ENCODE measurements at places on chromosomes 6 and 20. TPM values are rescaled to one million over a fixed set of nuclear protein-coding genes. Genes with fewer than 3 reads are reported as not detected.

PSORS1C2 gene
- not detected for total RNA-seq

FAM217A gene
- not detected for total RNA-seq

PRSS16 gene
- 4.3 TPM for total RNA-seq

PRPF6 gene
- 77.0 TPM for total RNA-seq

OTOR gene
- total RNA-seq = not detected

C6orf58 gene
- total RNA-seq = not detected

TMEM170B gene
- total RNA-seq = 19.7 TPM

PABPC1L gene
- total RNA-seq = 56.3 TPM

MYL9 gene
- total RNA-seq = 12.4 TPM

B4GALT5 gene
- total RNA-seq = 60.1 TPM

DNA sequence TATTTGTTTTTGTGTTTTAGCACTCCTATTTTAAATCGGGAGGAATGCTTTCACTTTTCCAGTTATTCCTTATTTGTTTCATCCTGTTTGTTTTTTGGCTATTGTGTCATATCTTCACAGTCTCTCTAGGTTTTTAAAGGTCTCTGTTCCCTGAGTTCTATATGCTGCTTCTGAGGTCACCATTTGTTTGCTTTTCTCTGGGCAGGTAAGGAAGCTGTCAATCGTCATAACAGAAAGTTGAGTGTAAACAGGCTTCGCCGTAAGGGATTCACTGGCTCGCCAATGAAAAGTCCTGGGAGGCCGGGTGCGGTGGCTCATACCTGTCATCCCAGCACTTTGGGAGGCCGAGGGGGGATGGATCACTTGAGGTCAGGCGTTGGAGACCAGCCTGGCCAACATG is 48.7 kb upstream of the RPS6KA2 start:
- peaks cover 7% of the 10 kb centered on the region for H3K4me1 ChIP-seq
- no peak overlapping the region for H3K27ac ChIP-seq
- no peaks in the 10 kb centered on the region for H3K36me3 ChIP-seq
- no peak overlapping the region for H3K4me3 ChIP-seq
- no peaks in the 10 kb centered on the region for H3K27me3 ChIP-seq
- no peak for DNase-seq

DNA sequence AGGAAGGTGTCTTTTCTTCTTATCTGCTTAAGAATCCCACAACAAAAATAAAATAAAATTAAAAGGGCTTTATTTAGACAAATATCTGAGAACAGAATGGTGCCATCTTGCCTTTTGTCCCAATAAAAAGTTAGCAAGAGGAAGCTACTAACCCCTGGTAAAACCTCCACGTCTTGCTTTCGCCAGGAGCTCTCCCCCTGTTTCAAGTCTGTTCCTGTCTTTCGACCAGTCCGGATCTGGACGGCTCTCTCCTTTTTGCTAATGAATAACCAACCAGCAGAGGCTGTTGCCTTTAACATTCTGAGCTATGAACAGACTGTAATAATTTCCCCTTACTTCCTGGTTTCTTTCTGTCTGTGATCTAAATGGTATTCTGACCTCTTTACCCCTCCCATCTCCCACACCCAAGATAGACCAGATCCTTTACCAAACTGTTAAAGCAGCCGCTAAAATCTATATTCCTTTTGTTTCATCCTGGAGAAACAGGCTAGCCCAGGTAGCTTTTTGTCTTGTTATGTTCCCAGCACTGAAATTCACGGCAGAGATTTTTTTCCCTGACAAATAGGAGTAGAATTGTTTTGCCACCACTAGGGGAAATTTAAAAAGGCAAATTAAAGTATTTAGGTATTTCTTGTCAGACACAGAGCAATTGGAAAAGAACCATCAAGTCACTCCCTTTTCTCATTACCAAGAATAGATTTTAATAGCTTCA is at the start of gene FRK:
TSS of gene FRK (minus strand) at position 320 of the 712 bp plus-strand sequence. CDS start 580 bp downstream, outside the sequence.
- DNase-seq = no peak
- no peaks in the 10 kb centered on the region for H3K27me3 ChIP-seq
- H3K36me3 ChIP-seq = no peaks in the 10 kb centered on the region
- H3K4me3 ChIP-seq = no peak within 1 kb of the TSS

DNA sequence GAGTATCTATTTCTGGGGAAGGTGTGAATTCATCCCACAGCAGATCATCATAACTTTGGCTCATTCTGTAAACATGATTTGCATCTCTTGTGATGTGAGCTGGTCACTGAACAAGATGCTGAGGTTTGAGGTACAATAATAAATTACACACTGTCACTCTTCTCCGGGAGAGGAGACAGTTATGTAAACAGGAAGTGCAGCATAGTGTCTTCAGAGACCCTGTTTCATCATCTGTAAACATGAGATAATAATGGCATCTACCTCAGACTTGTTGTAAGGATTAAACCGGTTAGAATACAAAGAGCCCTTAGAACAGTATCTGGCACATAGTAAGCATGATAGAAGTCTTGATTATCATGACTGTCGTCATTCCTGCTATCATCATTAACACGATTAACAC is 125.2 kb downstream of the TBC1D7 start:
- H3K4me1 ChIP-seq = no peaks in the 10 kb centered on the region
- no peak overlapping the region for H3K4me3 ChIP-seq
- no peak overlapping the region for H3K27ac ChIP-seq
- no peaks in the 10 kb centered on the region for H3K36me3 ChIP-seq

DNA sequence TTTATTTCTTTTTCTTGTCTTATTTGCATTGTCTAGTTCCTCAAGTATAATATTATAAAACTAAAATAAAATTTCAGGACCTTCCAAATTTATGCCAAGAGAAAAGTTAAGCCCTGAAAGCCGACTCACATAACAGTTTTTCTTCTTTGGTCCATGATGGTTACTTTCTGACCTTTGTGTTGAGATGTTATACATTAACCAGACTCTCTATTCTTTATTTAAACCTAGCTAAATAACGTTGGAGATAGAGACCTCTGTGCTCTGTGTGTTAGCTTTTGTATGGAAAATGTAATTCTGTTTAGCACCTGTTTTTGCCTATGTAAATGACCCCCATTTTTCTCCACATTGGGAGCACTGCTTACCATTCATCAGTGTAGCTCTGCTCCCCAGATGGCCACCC is 352.4 kb downstream of the CD109 start:
- H3K4me1 ChIP-seq = no peaks in the 10 kb centered on the region
- no peaks in the 10 kb centered on the region for H3K27me3 ChIP-seq
- H3K36me3 ChIP-seq = no peaks in the 10 kb centered on the region

GRCh38 chr6:11769244-11769643 is 9.4 kb downstream of the ADTRP start:
- H3K4me3 ChIP-seq = no peak overlapping the region
- no peak for DNase-seq
- no peak overlapping the region for H3K27ac ChIP-seq
- no peaks in the 10 kb centered on the region for H3K36me3 ChIP-seq
- no peaks in the 10 kb centered on the region for H3K27me3 ChIP-seq

DNA sequence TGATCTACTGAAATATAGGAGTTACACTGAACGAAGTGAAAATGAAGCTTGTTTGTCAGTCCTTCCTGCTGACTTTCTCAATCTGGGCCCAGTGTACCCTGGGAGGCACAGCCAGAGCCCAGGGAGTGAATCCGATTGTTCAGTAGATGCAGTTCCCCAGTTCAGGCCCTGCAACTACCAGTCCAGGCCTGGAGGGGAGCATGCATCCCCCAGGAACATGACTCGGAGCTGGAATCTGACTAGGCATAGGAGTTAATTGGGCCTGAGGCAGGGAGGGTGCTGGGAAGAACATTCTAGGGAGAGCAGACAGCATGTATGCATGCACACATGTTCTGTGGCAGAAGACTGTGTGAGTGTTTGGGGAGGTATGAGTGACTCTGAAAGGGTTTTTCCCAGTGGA is 42.1 kb downstream of the PHACTR3 start:
- H3K4me1 ChIP-seq = no peaks in the 10 kb centered on the region
- DNase-seq = no peak
- no peak overlapping the region for H3K27ac ChIP-seq
- no peak overlapping the region for H3K4me3 ChIP-seq

GRCh38 chr20:35947489-35947888 is 6.8 kb downstream of the SCAND1 start:
- H3K27ac ChIP-seq = no peak overlapping the region
- peak; percentile 68 for DNase-seq
- H3K4me1 ChIP-seq = peaks cover 8% of the 10 kb centered on the region
- peaks cover 4% of the 10 kb centered on the region for H3K36me3 ChIP-seq
- no peaks in the 10 kb centered on the region for H3K27me3 ChIP-seq

GRCh38 chr6:142870787-142871415 is 74.1 kb downstream of the HIVEP2 start:
- no peaks in the 10 kb centered on the region for H3K27me3 ChIP-seq
- H3K27ac ChIP-seq = no peak overlapping the region
- H3K4me3 ChIP-seq = no peak overlapping the region
- no peaks in the 10 kb centered on the region for H3K36me3 ChIP-seq
- DNase-seq = no peak

GRCh38 chr6:168411130-168411529 is 29.9 kb upstream of the SMOC2 start:
- H3K36me3 ChIP-seq = no peaks in the 10 kb centered on the region
- H3K27ac ChIP-seq = no peak overlapping the region
- no peaks in the 10 kb centered on the region for H3K27me3 ChIP-seq
- no peak overlapping the region for H3K4me3 ChIP-seq
- no peaks in the 10 kb centered on the region for H3K4me1 ChIP-seq
- no peak for DNase-seq

DNA sequence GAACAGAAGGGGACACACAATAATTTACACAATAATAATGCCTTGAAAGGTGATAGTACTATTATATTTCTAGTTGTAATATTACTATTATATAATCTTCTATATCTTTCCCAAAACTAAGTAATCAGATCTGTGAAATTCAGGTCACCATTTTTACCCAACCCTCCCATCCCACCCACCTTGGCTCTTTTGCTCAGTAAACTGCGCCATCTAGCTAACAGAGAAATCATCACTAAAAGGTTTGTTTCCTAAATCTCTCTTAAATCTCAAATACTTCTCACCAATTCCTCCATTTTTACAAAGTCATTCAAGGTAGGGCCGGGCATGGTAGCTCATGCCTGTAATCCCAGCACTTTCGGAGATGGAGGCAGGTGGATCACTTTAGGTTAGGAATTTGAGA is 83.4 kb downstream of the CDK19 start:
- no peak for DNase-seq
- H3K27me3 ChIP-seq = no peaks in the 10 kb centered on the region
- no peaks in the 10 kb centered on the region for H3K4me1 ChIP-seq
- H3K4me3 ChIP-seq = no peak overlapping the region

DNA sequence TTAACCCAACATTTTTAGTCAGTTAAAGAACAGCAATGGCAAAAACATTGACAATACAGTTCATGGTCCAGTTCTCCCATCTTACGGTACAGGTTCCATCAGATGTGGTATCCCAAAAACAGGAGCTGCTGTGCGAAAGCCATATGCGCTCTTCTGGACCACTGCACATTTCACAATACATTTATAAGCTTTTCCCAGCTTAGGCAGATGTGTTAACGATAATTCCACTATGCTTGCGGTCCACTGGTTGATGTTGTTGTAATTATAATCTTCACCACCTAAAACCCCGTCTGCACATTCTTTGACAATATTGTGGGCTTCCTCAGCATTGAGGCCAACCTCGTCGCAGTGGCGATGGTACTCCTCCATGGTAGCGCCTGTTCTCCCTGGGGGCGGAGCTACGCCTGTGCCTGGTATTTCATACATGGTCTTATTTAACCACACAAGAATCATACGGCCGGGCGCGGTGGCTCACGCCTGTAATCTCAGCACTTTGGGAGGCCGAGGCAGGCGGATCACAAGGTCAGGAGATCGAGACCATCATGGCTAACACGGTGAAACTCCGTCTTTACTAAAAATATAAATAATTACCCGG is 52.0 kb downstream of the BFSP1 start:
- H3K4me1 ChIP-seq = no peaks in the 10 kb centered on the region
- no peaks in the 10 kb centered on the region for H3K27me3 ChIP-seq
- DNase-seq = no peak
- no peaks in the 10 kb centered on the region for H3K36me3 ChIP-seq
- H3K27ac ChIP-seq = no peak overlapping the region

GRCh38 chr6:37648465-37649330 is 49.0 kb downstream of the MDGA1 start:
- peaks cover 68% of the 10 kb centered on the region for H3K27me3 ChIP-seq
- no peaks in the 10 kb centered on the region for H3K4me1 ChIP-seq
- no peaks in the 10 kb centered on the region for H3K36me3 ChIP-seq
- DNase-seq = peak; percentile 79
- peak overlapping the region; percentile 24 for H3K4me3 ChIP-seq
- no peak overlapping the region for H3K27ac ChIP-seq

DNA sequence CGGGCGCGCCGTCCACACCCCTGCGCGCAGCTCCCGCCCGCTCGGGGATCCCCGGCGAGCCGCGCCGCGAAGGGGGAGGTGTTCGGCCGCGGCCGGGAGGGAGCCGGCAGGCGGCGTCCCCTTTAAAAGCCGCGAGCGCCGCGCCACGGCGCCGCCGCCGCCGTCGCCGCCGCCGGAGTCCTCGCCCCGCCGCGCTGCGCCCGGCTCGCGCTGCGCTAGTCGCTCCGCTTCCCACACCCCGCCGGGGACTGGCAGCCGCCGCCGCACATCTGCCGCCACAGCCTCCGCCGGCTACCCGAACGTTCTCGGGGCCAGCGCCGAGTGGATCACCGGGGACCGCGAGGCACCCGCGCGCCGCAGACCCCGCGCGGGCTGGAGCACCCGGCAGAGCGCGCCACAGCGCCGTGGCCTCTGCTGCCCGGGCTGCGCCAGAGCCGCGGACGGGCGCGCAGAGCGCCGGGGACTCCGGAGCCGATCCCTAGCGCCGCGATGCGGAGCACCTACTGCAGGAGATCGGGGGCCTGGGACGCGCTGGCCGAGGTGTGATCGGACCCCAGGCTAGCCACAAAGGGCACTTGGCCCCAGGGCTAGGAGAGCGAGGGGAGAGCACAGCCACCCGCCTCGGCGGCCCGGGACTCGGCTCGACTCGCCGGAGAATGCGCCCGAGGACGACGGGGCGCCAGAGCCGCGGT is at the start of gene BMP2:
TSS of gene BMP2 (plus strand) at position 151 of the 692 bp plus-strand sequence. CDS start 2,441 bp downstream, outside the sequence.
- peak; percentile 87 for DNase-seq

GRCh38 chr6:30816791-30817739 is 67.3 kb upstream of the DDR1 start:
- DNase-seq = no peak
- H3K27me3 ChIP-seq = no peaks in the 10 kb centered on the region
- H3K27ac ChIP-seq = no peak overlapping the region
- H3K4me1 ChIP-seq = no peaks in the 10 kb centered on the region
- no peaks in the 10 kb centered on the region for H3K36me3 ChIP-seq
- no peak overlapping the region for H3K4me3 ChIP-seq

DNA sequence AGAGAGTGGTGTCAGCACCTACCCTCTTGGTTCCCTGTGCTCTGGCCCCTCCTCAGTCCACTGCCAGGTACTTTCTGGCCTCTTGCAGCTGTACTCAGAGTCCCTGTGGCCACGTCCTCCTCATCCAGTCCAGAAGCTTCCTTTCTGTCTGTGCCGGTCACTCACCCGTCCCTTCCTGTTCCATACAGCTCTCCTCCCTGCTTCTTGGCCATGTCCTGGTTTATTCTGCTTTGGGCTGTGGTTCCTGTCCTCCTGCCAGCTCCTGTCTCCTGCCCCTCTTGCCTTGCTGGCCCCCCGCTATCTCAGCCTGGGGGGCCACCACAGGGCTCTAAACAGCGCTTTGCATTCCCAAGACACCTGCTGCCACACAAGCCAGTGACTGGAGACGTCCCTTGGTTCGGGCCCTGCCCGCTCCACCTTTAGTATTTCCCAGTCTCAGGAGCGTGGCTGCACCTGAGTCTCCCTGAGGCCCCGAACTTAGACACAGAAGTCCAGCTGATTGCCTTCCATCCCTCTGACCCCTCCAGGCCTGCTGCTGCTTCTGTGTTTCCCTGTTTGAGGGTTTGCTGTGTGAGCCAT is 15.5 kb upstream of the RBM38 start:
- no peaks in the 10 kb centered on the region for H3K4me1 ChIP-seq
- H3K4me3 ChIP-seq = no peak overlapping the region
- no peaks in the 10 kb centered on the region for H3K36me3 ChIP-seq
